ENCODE measurements at places on chromosomes 13 and 19.

DNA sequence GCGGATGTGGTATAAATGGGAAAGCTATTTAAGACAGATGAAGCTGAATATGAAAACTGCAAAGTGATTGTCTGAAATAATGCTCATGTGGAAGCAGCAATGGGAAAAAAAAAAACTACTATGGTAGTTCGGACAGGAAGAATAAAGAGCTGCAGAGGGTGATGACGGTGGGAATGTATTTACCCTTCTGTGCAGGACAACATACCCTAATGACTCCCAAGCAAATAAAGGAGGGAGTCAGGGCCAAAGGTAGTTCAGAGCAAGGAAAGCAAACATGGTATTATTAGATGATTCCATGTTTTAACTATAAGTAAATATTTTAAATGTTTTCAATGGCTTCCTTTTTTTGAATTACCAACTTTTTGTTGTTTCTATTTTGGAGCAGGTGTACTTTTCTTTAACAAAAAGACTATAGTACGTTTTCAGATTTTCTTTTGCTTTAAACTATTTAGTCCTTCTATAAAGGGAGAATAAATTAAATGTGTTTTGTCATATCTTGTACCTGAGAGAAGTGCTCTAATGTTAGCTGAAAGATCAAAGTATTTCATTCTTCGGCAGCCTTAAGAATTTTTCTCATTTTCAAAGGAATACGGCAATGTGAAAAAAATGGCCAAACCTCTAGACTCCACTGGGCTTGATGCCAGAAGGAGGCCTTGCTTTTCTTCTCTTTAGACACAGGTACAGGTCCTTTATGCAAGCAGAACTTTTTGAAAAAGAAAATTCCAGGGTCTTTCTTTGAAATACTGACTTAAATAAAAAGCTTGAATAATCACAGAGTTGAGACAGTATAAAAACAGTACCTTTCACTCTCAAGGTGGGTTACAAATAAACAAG lies 67.8 kb upstream of the ZDHHC20 start:
- peak; percentile 27 for DNase-seq

GRCh38 chr13:26758496-26759157 lies 2.0 kb downstream of the GPR12 start:
- DNase-seq, result no peak

DNA sequence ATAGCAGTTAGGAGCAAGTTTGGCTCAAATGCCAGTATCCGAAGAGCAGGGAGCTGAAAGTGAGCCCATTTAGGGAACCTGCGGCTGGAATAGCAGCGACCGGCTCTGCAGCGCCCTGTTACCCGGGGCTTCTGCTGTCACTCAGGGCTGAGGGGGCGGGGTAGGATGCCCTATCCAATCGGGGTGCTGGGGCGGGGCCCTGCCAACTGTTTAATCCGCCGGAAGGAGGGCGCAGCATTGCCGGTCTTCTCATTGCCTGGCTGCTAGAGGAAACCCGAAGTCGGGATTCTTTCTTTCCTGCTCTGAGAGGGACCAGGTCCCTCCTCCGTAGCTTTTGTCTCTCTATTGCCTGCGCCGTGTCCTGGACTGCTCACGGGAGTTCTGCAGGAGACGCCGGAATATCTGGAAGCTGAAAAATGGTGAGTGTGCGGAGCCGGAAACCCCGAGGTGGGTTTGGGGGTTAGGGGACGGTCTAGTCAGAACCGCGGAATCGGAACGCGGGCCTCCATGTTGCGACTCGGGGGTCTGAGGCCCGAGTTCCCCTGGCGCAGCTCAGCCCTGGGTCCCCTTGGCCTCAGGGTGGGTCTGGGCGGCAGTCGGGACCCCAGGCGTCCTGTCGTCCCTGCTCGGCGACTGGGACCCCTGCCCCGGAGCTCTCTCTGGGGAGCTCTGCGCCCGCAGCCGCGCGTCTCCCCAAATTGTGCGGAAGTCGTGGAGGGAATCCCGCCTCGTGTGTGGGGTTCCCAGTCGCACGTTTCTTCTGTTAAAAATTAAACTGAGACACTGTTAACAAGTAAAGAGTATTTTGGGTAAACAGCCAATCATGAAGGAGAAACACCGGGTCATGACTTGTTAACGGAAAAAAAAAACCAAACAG lies 22.8 kb downstream of the ZNF763 start:
- peak; percentile 92 for DNase-seq

GRCh38 chr19:47778954-47779351 lies 450 bp downstream of the SELENOW start:
- DNase-seq, result no peak

- DNase-seq, result no peak
These were observed 4.9 kb downstream of the PTGER1 start for GRCh38 chr19:14470031-14470876.

DNA sequence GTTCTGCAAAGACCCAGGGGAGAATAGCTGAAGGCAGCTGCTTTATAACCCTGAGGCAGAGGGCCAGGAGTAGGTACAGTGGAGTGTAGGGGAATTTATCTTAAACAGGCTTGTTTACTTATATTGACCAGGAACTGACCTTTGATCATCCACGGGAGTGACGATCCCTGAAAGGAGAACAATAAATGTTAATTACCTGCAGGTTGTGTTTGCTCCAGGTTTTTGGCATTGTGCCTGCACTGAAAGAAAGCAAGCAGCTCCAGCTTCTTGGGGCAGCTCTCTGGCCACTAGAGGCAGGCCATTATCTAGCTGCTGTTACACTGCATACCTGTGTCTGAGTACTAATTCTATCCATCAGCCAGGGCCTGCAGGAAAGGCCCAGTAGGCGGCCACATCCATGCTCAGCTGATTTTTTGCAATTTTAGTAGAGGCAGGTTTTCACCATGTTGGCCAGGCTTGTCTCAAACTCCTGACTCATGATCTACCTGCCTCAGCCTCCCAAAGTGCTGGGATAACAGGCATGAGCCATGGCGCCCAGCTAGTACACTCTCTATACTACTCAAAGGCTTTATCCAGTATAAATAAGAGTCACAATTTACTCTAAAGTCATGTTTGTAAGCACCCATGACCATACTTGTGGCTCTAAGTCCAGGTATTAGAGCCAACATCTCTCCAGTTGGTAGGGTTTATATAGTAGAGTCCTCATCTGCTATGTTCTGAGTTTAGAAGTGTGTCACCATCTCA lies 8.5 kb upstream of the ZNF91 start:
- peak; percentile 48 for DNase-seq

- no peak for DNase-seq
These were observed 670 bp downstream of the MAP2K7 start for GRCh38 chr19:7904074-7905020.

DNA sequence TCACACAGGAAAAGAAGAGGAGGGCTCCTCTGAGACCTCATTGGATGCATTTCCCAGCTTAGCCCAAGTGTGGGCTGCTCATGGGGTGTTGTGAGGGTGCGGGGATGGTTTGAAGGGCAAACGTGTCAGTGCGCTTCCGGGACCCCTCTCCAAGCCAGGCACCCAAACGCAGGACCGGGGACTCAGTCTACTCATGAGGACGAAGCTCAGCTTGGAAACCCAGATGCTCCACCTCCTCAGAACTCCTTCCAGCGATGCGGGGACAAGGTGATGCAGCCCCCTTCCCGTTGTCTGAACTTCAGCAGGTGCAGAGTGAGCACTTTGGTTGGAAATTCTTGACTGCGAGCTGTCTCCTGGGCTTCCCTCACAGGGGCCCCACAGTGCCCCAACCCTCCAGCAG lies 33.1 kb upstream of the MTIF3 start:
- no peak for DNase-seq

- peak; percentile 75 for DNase-seq
These were observed 29.4 kb upstream of the PTPRS start for GRCh38 chr19:5369962-5370367.

DNA sequence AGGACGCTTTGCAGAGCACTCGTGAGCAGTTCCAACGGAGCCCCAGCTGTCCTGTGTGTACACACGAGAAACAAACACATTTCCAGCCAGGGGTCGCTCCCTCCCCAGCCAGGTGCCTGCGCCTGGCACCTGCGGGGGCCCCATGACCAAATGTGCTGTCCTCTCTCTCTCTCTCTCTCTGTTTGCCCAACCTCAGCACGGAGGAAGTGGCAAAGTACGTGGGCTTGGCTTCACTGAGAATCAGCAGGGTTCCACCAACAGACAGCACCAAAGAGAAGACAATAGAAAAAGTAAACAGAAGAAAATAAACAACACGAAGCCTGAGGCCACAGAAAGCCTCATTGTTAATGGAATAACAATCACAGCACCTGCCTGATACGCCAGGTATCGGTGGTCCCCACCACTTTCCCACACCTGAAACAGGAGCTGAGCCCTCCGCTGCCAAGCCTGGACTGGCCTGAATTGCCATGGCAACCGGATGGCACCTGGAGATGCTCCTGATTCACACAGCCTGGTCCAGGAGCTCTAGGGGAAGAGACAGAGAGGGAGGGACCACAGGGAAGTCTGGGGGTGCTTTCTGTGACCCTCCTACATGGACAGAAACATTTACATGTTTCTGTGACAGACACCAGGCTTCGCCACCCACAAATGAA lies 103.9 kb upstream of the CACNA1A start:
- DNase-seq, result peak; percentile 9

GRCh38 chr19:33809960-33810359 lies 13.3 kb downstream of the KCTD15 start:
- no peak for DNase-seq

All from Caco-2 (cell line).